Cardiac muscle cell (in vitro differentiated cells and primary cell): ENCODE measurements at places on chromosomes 5 and 9. TPM values are rescaled to one million over a fixed set of nuclear protein-coding genes. Genes with fewer than 3 reads are reported as not detected.

The PCDHGA11 gene
- polyA plus RNA-seq = 0.64 and 1.7 TPM in 2 replicates

The PCDHB12 gene
- 2.1 and 3.5 TPM in 2 replicates for polyA plus RNA-seq

The CENPK gene
- 11.1 and 21.8 TPM in 2 replicates for polyA plus RNA-seq

The BARHL1 gene
- polyA plus RNA-seq = not detected in 2 replicates

The GRIA1 gene
- 1.2 and 1.6 TPM in 2 replicates for polyA plus RNA-seq

The CARTPT gene
- polyA plus RNA-seq = not detected in 2 replicates

The FAM153A gene
- polyA plus RNA-seq = 6.6 and 12.2 TPM in 2 replicates
